C1 segment of cervical spinal cord (tissue), 14 donors: ENCODE measurements at places on chromosomes 2 and 18.

GRCh38 chr18:13696961-13697360 lies 29.4 kb downstream of the FAM210A start:
- no peak for DNase-seq

GRCh38 chr18:13801260-13801601 lies 22.7 kb upstream of the MC5R start:
- DNase-seq, result no peak

GRCh38 chr2:230905448-230906421 lies 19.3 kb downstream of the GPR55 start:
- no peak for DNase-seq

DNA sequence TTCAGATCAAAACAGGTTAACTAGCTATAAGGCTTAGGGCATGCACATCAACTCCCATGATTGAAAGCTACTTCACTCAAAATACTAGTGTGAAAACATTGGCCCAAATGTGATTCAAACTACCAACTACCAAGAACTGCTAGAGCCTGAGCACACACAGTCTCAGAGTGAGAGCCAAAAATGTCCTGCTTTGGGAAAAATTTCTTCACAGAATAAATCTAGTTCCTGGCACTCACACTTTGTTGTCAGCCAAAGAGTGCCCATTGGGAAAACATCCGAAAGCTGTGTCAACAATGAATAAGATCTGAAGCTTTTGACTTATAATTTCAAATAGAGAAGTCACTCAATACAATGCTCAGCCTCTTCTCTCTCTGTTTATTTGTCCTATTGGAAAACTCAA lies 182.7 kb downstream of the LRATD1 start:
- DNase-seq, result no peak

DNA sequence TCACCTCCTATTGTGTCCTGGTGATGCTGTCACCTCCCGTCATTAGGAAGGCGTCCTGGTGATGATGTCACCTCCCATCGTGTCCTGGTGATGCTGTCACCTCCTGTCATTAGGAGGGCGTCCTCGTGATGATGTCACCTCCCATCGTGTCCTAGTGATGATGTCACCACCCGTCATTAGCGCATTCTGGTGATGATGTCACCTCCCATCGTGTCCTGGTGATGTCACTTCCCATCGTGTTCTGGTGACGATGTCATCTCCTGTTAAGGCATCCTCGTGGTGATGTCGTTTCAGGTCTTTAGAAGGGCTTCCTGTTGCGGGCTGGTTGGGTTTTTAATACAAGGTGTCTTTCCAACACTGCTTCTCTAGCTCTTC lies 40.7 kb downstream of the CTDP1 start:
- no peak for DNase-seq

- no peak for DNase-seq
Measured at GRCh38 chr2:150491943-150492342, 4.5 kb upstream of the RND3 start.

DNA sequence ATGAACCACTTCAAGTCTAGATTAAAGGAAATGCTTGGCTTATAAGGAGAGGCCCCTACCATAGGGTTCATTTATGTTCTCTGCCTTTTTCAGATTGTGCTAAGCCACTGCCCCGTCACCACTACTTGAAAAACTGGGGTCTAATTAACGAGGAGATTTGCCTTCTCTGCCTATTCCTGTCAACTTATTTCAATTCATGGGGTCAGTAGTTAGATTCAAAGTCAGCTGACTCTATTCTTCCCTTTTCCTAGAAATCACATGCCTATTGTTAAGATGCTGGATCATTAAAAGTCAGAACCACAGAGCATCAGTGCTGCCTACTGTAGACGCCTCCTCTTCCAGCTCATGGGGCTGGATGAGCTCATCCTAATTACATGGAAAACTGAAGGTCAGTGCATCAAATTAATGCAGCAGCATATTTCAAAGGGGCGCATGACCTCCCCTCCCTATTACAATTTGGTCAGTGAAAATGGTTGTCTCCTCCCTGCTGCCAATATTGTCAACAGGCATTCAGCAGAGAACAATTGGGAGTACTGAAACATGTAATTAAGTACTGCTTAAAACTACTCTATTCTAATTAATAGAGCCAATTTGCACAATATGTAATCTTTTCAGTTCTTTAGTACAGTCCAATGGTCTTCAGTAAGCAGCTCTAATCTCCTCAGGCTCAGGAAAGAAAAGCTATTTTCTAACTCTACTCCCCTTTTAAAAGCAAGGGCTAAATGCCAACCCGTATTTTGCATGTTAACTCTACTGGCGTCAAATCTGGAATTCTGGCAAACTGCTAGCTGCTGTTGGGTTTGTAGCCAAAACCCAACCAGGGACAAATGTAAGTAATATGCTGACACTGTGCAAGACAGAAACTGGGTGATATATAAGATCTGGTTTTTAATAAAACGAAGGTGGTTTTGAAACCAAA lies 117.4 kb upstream of the ITGB6 start:
- no peak for DNase-seq

GRCh38 chr2:52414561-52415295 lies 1352.9 kb upstream of the CHAC2 start:
- DNase-seq, result no peak

GRCh38 chr2:11582862-11583752 lies 49.3 kb downstream of the GREB1 start:
- DNase-seq, result no peak

DNA sequence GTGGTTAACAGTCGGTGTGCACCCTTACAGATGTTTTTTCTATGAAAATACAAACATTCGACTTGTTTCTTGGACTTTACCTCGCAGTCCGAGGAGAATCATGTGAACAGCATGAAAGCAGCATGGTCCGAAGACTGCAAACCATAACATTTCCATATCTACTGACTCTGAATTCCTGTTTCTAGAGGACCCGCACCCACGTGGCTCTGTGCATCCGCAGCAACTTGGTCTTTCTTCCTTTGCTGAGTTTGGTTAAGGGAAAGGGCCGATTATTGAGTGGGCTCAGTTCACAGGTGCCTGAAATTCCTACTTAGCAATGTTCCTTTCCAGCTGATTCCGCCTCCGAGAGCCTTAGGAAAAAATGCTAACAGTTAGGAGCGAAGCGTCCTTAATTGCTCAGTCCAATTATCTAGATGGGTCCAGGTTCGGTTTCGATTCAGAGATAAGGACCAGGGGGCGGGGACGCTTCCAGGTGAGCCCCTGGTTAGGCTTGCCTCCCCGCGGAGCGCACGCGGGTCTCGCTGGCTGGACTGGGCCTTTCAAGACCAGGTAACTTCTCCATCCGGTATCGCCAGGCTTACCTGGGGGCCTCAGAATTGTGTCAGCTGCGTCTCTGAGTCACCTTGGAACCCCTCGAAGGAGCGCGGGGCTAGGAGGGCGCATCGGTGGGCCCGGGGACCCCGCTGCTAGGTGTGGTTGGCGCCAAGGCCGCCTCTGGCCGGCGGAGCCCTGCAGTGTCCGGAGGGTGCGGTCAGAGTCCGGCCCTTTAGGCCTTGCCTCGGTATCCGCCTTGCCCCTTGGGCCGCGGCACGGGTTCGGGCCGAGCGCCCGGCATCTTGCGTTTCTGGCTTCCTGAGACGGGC lies 1.1 kb upstream of the B3GNT2 start:
- DNase-seq, result no peak

GRCh38 chr18:61503688-61504087 lies 170.5 kb downstream of the CDH20 start:
- DNase-seq, result no peak

GRCh38 chr2:66443186-66443978 lies 8.5 kb downstream of the MEIS1 start:
- no peak for DNase-seq

DNA sequence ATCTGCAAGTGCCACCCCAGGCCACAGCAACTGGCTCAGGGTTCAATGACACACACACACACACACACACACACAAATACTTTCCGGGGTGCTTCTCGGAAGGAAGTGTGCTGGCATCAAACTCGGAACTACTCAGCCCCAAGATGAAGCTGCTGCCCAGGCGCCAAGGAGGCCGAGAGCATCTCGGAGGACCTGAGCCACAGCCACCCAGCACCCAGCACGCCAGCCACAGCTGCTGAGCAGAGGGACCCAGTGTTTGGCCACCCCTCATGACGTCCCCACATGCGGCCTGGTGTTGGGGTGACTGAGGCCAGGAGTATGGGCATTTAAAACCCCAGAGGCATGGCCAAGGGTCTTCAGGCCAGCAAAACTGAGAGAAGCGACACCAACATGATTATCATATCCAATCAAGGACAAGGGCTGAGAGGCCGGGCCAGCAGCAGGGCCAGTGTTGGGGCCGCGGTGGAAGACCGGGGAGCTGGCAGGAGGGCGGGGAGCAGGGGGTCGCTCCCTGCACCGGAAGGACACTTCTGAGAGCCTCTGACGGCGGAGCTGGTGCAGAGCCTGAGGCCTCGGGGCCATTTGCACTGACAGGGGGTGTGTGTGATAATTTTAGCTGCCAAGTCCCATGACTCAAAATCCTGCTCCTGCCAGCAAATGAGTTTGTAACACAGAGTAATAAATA lies 61.8 kb downstream of the BIN1 start:
- DNase-seq, result no peak

GRCh38 chr2:85886590-85886989 lies 2.2 kb downstream of the ST3GAL5 start:
- DNase-seq, result peak; percentile 42

- DNase-seq, result no peak
Measured at GRCh38 chr2:28982381-28982950, 1.4 kb downstream of the TOGARAM2 start.

DNA sequence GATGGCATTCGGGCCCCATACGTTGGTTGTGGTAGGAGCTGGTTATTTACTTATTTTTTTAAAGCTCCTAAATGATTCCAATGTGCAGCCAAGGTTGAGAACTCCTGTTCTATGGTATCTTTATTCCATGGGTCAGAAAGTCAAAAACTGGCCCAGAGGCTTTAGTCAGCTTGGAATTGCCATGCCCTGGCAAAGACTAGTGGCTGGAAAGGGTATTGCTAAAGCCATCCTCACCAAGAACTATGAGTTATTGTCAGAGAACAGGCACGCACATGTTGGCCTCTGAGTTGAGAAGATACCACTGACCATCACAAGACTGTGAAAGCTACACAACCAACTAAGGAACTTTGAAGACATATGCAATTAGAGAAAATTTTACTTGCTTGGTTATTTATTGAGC lies 47.9 kb upstream of the ACMSD start:
- DNase-seq, result no peak

- DNase-seq, result no peak
Measured at GRCh38 chr2:168246072-168246482, 1.3 kb downstream of the STK39 start.

DNA sequence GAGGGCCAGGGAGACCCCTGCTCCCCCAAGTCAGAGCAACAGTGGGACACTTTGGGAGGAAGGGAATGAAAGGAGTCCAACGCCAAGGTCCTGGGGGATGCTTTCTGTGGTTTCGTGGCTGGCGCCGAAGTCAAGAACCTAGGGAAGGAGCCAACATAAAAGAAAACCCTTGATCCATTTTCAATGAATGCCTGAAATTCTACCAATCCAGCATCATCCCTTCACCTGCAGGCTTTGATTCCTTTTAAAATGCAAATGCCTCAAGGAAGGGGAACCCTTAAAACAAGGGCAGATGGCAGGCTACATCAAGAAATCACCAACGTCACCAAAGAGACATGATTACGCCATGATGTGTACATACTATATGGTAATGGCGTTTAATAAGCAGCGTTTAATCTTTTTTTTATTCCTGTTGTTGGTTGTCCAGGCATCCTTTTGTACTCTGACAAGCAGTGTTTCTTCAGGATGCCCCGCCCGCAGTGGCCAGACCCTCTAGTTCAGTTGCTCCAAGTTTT lies 123.3 kb upstream of the SLC1A4 start:
- no peak for DNase-seq

DNA sequence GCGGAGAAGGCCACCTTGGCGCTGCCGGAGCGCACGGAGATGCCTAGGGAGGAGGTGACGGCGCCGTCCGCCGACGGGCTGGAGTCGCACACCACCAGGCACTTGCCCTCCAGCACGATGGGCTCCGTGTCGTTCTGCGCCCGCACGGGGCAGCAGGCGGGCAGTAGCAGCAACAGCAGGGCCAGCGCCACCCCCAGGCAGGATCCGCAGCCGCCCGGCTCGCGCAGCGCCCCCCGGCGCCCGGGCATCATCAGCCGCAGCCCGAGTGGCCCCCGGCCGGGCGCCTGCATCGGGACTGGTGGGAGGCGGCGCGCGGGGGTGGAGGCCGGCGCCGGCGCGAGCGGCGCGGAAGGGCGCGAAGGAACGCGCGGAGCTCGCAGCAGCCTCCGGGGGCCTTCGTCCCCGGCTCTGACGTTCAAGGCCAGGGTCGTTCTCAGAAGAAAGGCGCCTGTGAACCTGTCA lies 2.2 kb downstream of the CBLN2 start:
- DNase-seq, result no peak

DNA sequence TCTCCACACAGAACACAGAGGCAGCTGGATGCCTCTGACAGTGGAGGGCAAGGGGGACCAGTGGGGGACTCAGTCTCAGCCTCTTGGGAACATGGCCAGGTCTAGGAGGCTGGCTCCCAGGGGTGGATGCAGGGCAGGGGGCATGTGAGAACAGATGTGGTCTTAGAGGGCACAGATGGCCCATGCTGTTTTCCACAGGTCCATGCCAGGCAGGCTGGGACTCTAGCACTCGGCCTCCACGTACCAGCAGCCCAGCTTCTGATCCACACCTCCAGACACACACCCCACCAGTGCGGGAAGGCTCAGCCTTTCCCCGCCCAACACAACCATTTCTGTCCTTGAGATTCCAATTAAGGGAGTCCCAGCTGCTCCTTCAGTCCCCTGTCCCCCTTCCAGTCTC lies 42.4 kb downstream of the TNS1 start:
- no peak for DNase-seq

GRCh38 chr2:173524256-173524955 lies 169.7 kb downstream of the CDCA7 start:
- no peak for DNase-seq

- DNase-seq, result no peak
Measured at GRCh38 chr2:226649201-226649600, 150.4 kb downstream of the IRS1 start.

DNA sequence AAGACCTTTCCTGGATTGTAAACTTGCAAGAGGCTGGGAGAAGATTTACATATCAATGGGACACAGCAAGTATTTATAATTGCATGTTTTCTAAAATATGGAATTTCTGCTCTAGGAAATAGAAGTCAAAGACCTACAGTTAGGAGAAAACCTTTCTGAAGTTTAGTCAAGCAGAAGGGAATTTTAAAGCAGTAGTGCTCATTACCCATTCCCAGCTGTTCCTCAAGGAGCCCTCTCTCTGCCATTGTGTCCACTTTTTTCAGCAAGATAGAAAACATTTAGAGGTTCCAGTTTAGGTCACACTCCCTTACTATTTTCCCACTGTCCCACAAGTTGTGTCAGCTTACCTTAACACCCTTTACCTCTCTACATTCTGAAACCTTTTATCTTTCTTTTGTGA lies 584.0 kb upstream of the CHAC2 start:
- no peak for DNase-seq

GRCh38 chr2:147578529-147578928 lies 266.3 kb upstream of the ACVR2A start:
- no peak for DNase-seq

GRCh38 chr18:65329010-65329409 lies 421.8 kb upstream of the CDH7 start:
- DNase-seq, result no peak

- DNase-seq, result no peak
Measured at GRCh38 chr2:17933256-17933655, 54.8 kb downstream of the KCNS3 start.

- DNase-seq, result no peak
Measured at GRCh38 chr2:152825834-152826233, 107.4 kb downstream of the ARL6IP6 start.
